ENCODE measurements at places on chromosomes 5 and 9. TPM values are rescaled to one million over a fixed set of nuclear protein-coding genes. Genes with fewer than 3 reads are reported as not detected.
A peak's percentile ranks its signal among the peaks of the same experiment; 100 is the strongest.

GRCh38 chr9:81874931-81875330, 53.3 kb upstream of the SPATA31D4 start:
- DNase-seq: no peak

DNA sequence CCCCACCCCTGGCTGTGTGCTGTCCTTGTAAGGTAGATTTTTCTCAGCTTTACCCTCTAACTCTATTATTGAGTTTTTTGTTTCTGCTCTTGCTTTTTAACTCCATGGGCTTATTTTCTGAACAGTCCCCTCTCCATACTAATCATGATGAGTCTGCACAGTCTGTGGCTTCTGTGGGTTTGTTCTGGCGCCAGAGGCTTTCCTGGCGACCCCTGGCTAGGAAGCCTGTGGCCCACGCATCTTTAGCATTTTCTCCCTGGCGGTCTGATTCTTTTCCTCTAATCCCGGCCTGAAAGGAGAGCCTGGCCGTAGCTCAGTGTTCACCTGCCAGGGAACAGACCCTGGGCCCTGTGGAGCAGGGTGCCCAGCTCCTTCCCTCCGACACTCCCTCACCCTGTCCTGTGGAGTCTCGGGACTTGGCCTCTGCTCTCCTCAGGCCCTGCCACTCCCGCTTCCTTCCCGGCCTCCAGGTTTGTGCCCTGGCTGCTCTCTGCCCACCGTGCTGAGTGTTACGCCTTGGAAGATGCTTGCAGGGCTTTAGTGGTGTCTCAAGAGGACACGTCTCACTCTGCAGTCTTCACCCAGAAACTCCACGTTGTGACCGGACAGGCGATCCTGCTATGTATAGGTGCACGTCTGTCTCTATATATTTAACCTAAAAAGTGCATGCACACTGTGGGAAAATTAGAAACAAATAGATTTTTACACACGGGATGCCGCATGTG, 31.7 kb upstream of the LRRC14B start:
- no peak for DNase-seq

DNA sequence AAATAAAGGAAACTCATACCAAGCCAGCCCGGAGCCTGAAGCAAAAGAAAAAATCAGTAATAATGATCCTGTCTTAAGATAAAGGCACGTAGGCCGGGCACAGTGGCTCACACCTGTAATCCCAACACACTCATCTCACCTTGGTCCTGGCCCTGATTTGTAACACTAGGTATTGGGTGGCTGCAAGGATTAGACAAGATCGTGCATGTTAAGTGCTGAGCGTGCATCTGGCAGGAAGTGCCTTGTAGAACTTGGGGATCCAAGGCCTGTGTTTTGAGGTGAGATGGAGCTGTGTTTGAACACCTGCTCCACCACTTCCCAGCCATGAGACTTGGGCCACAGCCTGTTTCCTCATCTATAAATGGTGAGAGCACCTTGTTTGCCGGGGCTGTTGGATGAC, 41.5 kb downstream of the SPRY4 start:
- DNase-seq: no peak

- DNase-seq: no peak
Observed at GRCh38 chr5:151694035-151694485, 7.3 kb upstream of the SPARC start.

DNA sequence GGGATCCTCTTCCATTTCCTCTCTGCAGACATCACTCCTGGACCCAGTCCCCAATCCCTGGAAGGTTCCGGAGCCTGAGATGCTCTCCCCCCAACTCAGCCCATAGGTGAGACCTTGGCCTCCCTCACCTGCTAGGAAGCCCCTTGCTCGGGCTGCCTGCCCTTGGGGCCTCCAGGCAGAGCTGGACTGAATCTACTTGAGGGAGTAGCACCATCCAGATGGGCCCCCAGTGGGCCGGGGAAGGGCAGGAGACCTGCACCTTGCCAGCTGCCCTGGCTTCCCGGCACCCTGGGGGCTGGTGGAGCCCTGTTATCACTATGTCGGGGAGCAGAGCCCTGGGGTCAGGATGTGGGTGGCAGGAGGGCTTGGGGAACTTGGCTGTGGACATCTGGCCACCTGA, 26.9 kb upstream of the TMEM250 start:
- DNase-seq: no peak

DNA sequence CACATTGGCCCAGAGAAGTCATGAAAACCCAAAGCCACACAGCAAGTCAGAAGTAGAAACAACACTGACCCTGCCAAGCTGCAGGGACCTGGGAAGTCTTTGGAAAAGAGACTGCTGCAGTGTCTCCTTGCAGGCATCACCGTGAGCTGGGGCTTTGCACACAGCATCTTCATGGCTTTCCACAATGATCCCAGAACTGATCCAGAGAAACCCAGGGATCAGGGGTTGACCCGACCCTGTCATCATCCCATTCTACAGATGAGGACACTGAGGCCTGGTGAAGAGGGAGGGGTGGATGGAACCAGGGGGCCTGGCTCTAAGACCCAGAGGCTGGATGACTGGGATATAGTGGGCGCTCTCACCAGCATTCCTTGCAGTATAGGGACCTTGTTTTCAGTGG, 4.3 kb upstream of the FAM78A start:
- DNase-seq: no peak

- DNase-seq: no peak
Observed at GRCh38 chr5:174410716-174411478, 313.5 kb upstream of the MSX2 start.

DNA sequence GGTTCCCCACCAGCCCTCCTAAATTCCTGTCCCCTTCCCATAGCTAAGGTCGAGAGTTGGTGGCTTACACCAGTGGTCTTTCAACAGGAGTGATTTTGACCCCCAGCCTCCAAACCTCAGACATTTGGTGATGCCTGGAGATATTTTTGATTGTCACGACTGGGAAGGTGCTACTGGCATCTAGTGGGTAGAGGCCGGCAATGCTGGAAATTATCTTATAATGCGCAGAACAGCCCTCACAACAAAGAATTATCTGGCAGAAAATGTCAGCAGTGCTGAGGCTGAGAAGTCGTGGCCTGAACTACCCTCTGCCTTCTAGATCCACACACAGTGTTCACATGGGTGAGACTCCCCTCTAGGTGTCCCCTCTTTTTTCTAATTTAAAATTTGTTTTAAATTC, 69.6 kb downstream of the IL31RA start:
- DNase-seq: no peak

DNA sequence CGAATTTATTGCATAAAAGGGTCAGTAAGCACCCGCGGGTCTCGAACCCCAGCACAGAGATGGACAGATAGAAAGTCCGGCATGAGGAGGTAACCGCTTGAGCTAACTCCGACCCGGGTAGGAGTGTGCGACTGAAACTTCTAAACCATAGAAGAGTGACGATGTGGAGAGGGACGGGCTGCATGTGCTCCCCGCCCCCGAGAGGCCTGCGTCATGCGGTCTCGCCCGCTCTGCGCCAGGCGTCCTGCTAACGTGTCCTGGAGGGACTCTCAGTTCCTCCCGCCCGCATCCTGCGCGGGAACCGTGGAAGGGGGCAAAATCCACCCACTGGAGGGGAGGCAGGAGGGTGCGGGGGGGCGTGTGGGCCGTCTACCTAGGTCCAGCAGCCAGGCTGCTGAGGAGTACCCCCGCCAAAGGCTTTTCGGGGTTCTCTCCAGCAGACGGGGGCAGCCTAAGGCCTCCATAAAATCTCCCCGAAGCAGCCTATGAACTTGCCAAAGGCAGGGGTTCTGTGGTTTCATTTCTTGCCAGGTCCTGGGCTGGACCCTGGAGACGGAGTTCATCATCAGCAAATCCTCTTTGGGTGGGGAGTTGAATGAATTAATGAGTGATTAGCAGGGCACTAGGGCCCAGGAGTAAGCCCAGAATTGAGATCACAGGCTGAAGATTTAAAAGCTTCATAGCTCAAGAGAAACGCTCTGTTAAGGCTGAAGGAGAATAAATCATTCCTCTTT, 51.9 kb downstream of the TGFBI start:
- peak; percentile 81 for DNase-seq

CCL21 gene
- not detected for total RNA-seq

- no peak for DNase-seq
Observed at GRCh38 chr5:167964529-167964928, 326.9 kb upstream of the WWC1 start.

PTPN3 gene
- 0.12 TPM for total RNA-seq

DNA sequence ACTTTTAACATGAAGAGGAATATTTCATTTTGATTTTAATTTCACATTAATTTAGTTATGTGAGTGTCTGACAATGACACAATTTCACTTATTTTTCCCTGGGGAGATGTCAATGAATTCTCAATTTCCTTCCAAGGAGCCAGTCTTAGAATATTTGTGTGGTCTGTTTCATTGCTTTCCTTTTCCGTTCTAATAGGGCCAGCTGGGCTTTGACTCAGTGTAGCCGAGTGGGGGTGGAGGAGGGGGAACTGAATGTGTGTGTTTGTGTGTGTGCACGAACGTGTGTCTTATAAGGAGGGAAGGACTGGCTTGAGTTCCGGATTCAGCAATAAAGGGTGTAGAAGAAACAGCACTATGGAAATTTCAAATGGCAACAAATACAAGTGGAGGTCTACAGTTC, 100.0 kb downstream of the BASP1 start:
- no peak for DNase-seq

DNA sequence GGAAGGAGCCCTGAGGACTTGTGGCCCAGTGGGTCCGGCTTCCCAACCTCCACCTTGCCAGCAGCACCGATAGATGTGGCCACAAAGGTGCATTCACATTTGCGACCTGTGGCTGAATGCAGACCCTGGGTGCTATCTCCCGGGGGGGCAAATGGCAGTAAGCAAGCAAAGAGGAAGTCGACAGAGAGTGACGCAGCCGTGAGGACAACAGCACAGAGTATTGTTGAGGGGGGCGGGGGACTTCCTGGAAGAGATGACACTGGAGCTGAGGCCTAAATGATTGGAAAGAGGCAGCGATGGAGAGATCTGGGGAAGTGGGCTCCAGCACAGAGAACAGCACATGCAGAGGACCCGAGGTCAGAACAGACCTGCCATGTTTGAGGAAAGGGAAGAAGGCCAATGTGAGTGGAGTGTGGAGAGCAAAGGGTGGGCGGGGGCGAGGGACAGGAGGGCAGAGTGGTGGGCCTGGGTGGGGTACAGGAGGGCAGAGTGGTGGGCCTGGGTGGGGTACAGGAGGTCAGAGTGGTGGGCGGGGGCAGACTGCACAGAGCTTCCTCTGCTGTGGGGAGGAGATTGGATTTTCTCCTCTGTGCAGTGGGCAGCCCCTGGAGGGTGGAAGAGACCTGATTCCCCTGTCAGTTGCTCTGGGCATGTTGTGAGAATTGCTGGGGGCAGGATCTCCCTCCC, 42.6 kb downstream of the ADAMTS2 start:
- DNase-seq: peak; percentile 49

DNA sequence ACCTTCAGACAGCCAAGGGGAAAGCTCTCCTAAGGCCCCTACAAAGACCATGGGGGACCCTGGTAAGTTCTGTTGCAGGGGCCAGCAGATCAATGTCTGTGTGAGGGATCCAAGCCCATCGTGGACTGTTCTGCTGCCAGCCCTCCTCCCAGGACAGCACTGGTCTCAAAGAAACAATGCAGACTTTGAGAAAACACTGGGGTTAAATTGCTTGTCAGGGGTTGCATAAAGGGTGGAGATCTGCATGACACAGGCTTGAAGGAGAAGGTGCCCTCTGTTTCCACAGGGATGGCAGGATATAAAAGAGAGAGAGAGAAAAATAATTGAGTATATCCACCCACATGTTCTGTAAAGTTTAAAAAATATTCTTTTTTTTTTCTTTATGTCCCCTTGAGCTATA, 157.6 kb upstream of the TBC1D2 start:
- no peak for DNase-seq

KIF4B gene
- not detected for total RNA-seq

PLAC8L1 gene
- total RNA-seq: 2.5 TPM

DNA sequence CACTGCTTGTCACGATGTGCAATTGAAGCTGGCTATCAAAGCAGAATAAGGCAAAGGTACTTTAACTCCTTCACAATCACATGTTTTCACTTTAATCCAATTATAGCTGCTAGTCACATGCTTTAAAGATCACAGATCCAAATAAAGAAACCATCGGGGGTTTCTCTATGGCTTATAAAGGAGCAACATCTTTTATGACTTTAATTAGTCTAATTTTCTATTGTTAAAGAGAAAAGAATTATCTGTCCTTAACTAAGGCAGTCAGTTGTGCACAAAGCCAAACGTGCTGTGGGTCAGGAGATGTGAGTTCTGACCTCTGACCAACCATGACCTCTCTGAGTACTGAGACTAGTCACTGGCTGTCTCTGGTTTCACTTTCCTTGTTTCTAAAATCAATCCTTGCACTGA, 561.1 kb downstream of the RAB3C start:
- DNase-seq: no peak

DNA sequence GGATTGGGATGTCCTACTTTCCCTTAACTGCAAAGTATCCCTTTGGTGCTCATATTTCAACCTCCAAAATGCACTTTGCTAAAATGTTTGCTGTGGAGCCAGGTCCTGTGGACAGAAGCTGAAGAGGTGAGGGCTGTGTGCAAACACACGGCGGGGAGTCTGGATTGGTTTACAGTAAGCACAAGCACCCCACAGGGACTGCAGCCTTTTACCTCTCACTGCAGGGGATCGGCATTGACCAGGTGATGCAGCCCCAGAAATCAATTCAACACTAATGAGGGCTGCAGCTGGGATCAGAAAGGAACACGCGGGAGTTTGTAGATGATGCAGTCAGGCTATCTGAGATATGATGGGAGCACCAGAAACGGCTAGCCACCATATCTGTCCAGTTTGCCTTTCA, 450.9 kb downstream of the CCDC171 start:
- no peak for DNase-seq

ADAMTS16 gene
- not detected for total RNA-seq

PRRT1B gene
- not detected for total RNA-seq

DNA sequence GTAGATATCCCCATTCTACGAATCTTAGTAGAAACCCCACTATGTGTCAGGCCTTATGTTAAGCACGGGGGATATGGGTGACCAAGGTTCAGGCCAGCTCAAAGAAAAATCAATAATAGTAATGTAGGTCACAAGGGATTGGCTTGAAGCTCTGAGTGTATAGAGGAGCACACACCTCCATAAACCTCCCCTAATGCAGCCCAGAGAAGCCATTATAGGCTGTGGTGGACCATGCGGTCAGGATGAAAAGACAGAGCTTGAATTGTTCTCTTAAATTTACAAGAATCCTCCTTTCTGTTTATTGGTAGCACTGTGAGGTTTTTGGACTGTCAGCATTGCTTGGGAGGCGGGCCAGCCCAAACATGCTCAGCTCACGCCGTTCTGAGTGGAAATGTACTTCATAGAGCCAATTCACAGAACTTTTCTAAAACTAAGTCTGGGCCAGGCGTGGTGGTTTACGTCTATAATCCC, 9.1 kb downstream of the PDE6A start:
- DNase-seq: no peak

Measured in natural killer cell treated with Interleukin-12 subunit alpha and Interleukin-12 subunit beta and Interleukin-15 and Interleukin-18, amount 100 ng/mL, for 72 hours (primary cell).